ENCODE measurements at places on chromosomes 1 and 21.

DNA sequence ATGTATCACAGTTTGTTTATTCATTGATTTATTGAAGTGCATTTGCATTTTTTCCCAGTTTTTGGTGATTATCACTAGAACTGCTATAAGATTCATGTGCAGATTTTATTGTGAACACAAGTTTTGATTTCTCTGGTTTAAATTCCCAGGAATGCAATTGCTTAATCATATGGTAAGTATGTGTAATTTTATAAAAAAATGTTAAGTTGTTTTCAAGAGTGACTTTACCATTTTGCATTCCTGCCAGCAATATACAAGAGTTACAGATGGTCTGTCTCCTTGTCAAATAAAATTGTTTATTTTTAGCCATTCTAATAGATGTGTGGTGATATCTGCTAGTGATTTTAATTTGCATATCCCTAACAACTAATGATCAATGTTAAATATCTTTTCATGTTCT is 127.3 kb upstream of the APP start:
- DNase-seq, result no peak

DNA sequence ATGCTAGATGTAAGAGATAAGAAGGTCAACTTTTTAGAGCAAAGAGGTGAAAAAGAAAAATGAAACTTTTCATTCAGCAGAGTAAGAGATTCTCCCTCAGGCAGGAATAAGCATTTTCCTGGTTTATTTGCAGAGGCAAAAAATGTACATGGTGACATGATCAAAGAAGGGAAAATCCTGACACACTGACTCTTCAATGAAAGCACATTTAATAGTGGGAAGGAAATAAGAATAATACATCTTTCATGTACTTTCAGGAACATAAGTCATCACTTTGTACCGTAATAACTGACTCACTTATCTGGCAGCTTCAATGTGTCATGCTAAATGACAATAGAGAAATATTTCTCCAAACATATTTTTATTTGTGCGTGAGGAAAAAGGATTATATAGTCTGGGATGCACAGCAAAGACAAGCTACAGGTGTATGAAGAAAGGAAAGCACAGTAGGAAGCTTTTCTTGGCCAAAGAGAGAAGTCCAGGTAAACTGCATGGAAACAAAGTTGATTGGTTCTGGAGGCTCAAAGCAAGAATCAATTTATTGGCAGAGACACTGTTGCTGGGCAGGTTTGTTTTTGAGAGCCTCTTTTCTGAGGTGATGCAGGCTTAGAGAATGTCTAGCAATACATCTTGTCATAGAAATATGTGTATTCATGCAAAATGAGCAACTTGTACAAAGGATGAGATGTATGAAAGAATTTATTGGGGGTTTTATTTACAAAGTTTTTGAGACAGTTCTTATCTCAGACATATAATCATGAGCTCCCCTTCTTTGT is 1409.0 kb downstream of the PLA2G4A start:
- peak; percentile 23 for DNase-seq

DNA sequence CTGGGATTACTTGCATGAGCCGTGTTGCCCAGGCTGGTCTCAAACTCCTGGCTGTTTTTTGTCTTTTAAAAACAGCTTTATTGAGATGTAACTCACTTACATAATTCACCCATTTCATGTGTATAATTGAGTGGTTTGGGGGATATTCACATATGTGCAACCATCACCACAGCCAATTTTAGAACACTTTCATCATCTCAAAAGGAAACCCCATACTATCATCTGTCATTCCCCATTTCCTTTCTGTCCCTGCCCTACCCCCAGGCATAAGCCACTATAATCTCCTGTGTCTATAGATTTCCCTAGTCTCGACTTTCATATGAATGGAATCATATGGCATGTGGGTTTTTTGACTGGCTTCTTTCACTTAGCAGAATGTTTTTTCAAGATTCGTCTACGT is 43.3 kb downstream of the GPR137B start:
- DNase-seq, result no peak

GRCh38 chr1:231240883-231241735 is at the start of gene GNPAT:
Gene GNPAT (plus strand): TSS chr1:231241212. CDS start chr1:231241379, 167 bp downstream.
- peak; percentile 30 for DNase-seq

- DNase-seq, result no peak
Measured at GRCh38 chr1:158037008-158037865, 43.8 kb downstream of the KIRREL1 start.

- DNase-seq, result no peak
Measured at GRCh38 chr1:101307985-101308689, 71.3 kb downstream of the S1PR1 start.

GRCh38 chr1:1274299-1274930 is 761 bp upstream of the UBE2J2 start:
- no peak for DNase-seq

DNA sequence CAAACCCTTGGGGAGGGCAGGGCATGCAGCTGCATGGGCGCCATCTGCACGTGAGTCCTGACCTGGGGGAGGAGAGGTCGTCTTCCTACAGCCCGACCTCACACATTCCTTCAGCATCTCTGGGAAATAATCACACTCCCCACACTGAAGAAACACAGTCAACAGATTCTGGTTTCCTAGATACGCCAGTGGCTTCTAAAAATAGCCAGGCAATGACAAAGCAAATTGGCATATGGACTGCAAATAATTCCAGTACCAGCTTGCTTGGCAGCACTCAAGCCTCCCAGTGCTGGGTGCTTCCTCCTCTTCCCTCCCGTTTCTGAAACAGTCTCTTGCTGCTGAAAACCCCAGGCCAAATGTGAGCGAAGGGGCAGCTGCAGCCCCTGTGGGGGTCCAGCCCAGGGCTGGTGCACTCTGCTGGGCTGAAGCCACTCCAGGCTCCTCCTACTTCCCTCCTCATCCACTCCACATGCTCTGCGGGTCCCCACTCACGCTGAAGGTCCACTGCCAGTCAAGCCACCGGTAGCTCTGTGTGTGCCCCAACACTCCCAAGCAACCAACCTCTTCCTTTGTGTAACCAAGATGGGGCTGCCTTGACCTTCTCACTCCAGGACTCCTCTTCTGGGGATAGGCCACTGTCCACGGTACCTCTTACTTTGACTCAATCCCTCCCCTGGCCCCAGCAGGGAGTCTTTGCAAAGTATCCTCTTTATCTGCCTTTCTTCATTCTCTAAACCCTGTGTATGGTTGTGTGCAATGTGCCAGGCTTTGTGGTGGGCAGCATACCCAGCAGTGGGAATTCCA is 69.0 kb downstream of the KCND3 start:
- DNase-seq, result no peak

- DNase-seq, result no peak
Measured at GRCh38 chr1:234782791-234783190, 172.8 kb upstream of the IRF2BP2 start.

DNA sequence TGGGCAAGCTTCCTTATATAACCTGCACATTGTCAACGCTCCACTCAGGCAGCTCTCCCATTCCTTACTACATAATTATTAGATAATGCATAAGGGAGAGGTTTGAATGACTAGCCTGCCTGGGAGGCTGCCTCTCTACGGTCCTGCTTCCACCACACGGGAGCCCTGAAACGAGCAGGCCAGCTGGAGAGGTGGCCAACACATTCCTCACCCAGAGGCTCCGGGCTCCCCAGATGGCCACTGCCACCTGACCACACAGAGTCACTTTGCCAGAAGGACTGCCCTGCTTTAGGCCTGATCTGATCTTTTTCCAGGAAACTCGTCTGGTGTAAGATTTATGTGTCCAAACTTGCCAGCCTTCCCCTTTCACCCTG is 27.9 kb downstream of the HIVEP3 start:
- no peak for DNase-seq

DNA sequence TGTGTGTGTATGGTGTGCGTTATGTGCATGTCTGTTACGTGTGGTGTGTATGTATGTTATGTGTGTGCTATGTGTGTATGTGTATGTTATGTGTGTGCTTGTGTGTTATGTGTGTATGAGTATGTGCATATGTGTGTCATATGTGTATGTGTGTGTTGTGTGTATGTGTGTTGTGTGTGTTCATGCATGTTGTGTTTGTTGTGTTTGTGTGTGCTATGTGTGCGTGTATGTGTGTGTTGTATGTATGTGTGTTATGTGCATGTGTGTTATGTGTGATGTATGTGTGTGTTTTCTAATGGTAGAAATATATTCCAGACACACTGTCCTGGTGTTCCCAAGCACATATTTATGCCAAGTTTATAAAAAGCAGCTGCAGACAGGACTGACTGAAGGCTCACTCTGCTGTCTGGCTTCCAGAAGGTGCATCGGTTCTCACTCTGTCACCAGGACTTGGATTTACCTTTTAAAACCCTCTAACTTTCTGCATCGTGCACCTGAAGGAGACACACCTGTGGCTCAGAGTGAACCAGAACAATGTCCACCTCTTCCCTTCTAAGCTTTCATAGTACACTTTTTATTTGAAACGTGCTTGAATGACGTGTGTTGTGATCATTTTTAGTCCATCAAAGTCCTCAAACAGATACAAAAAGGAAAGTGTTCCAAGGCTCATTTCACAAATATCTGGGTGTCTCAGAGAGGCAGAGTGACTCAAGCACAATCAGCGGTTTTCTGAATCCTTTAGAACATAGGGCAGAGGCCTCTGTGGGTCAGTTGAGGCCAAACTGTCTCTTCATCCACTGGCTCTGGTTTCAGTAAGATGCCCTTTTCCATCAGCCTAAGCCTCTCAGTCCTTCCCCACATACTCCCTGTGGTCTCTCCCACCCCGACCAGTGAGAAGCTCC is 49.9 kb downstream of the TOMM20 start:
- no peak for DNase-seq

DNA sequence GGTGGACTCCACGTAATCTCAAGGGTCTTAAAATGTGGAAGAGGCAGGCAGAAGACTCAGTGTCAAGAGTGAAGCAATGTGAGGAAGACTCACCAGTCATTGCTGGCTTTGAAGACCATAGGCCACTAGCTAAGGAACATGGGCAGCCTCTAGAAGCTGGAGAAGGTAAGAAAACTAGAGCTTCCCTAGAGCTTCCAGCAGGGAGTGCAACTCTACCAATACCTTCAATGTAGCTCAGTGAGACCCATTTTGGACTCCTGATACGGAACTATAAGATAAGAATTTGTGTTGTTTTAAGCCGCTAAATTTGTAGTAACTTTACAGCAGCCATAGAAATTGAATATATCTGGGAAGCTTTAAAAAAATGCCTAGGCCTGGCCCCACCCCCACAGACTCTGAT is 18.9 kb downstream of the METTL13 start:
- DNase-seq, result no peak

DNA sequence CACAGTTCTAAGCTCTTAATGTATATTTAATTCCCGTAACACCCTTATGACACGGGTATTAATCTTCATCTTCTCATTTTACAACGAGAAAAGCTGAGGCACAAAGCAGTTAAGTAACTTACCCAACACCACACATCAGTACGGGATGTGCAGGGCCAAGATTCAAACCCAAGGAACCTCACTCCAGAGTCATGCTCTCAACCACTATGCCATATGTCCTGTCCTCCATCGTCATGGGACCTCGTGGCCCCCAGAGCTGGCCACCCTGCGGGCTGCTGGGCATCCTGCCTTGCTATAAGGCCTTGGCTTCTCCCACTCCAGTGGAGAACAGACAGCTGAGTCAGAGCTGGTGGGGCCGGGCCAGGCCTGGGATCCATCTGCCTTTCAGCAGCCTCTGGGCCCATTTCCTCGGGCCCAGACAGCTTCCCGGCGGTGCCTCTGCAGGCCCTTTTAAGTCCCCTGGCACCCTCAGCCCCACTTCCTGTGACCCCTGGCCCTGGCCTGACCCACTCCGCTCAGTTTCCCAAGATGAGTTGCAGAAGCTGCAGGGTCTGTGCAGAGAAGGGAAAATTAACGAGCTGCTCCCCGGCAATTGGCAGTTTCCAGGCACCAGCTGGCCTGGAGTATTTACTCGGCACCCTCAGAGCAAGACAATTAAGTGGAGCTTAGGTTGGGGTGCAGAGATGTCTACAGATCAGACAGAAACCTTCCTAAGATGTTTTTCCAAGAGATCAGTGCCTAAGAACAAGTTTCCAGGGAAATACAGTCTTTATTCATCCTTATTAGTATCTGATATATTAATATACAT is 98.2 kb downstream of the EPHB2 start:
- DNase-seq, result no peak

- no peak for DNase-seq
Measured at GRCh38 chr21:25215698-25216384, 391.4 kb downstream of the MRPL39 start.

- DNase-seq, result no peak
Measured at GRCh38 chr1:1024771-1025699, 5.1 kb downstream of the AGRN start.

GRCh38 chr1:2628933-2629626 is 3.7 kb downstream of the MMEL1 start:
- no peak for DNase-seq

- DNase-seq, result no peak
Measured at GRCh38 chr1:173934440-173934839, 17.3 kb upstream of the SERPINC1 start.

GRCh38 chr1:16013220-16013907 is 4.5 kb downstream of the HSPB7 start:
- no peak for DNase-seq

DNA sequence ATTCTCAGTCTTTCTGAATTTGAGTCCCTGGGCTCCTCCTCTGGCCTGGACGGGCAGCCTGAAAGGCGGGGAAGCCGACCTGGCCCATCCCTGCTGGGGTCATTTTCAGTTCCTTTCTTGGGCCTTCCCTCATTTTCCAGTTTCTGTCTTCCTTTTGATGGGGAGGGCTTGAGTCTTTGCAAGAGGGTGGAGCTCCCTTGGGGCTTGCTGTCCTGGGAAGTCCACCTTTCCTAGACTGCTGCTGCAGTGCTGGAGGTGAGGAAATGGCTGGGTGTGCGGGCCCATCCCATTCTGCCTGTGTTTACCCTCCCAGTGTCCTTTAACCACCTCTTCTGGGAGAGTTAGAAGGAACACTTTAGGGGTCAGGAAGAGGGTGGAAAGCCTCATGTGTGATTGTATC is 40.4 kb upstream of the SYNC start:
- DNase-seq, result no peak

GRCh38 chr1:67339623-67340343 is 32.1 kb downstream of the IL12RB2 start:
- peak; percentile 62 for DNase-seq

DNA sequence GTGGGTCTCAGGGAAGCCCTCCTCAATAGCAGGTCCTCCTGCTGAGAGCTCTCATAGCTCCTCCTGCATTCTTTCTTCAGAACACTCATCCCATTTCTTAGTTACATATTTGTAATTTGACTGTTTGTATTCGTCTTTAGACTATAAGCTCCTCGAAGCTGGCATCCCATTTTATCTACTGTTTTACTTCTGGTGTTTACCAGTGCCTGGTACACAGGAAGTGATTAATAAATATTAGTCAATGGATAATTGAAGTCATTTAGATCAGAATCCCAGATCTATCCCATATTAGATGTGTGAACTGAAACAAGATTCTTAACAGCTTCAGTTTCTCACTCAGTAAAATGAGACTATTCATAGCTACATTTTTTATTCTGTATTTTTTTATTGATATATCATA is 88.7 kb downstream of the PLPP3 start:
- DNase-seq, result no peak

GRCh38 chr21:37082856-37083528 is 9.9 kb downstream of the TTC3 start:
- DNase-seq, result no peak

DNA sequence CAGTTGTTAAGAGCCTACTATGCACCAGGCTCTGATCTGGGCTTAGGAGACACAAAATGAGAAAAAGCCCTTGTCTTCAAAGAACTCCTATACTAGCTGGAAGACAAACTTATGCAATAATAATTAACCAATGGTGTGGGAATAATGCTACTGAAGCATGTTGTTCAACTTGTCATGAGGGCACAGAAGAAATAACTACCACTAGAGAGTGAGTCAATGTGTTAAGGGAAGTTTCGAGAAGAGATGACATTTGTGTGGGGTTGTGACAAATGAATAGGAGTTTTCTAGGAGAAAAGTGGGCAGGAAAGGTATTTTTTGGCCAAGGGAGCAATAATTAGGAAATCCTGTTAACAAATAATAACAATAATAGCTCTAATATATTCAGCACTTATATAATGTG is 205.0 kb downstream of the PDE4B start:
- DNase-seq, result no peak

Data from non-pigmented ciliary epithelial cell (primary cell).